IPS DF 19.7 (cell line): ENCODE measurements at places on chromosomes 7 and 10.

- DNase-seq: no peak
Observed at GRCh38 chr7:142882338-142882678, 3.2 kb downstream of the TRPV6 start.

DNA sequence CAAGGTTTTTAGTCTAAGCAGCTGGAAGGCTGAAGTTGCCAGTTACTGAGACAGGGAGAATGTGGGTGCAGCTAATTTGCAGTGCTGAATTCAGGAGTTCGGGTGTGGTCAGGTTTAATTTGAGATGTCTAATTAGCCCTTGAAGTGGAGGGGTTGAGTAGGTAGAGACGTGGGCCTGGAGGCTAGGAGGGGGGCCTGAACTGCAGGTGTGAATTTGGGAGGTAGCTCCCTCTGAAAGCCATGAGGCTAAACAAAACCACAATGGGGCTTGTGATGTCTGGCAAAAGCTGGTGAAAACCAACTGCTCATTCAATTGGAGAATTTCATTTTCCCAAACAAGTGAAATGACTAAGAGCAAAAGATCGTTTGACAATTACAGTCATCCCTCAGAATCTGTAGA lies 246.0 kb upstream of the NFE2L3 start:
- no peak for DNase-seq

DNA sequence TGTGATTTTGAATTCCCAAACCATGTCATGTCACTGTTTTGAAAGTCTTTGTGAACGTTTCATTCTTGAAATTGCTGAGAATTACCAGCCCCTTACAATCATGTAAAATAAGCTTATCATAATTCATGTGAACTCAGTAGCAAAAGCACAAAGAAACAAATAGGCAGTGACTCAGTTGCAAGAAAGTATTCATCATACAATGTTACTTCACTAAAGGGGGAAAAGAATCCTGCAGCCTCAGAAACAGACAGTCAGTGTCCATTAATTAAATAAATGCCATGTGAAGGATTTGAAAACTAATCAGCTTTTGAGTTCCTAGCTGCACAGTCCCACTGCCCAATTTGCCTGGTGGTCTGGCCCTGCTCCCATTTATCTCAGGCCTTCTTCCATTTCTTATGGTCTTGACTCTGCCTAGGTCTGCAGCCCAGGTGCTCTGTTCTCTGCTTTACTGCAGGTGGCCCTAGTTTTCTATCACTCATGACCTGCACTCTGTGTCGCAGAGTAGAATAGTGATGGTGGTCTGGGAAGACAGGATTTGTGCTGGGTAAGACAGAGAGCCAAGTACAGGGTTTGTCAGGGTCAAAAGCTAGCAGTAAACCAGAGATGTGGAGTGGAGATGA lies 99.7 kb downstream of the PLCE1 start:
- no peak for DNase-seq

DNA sequence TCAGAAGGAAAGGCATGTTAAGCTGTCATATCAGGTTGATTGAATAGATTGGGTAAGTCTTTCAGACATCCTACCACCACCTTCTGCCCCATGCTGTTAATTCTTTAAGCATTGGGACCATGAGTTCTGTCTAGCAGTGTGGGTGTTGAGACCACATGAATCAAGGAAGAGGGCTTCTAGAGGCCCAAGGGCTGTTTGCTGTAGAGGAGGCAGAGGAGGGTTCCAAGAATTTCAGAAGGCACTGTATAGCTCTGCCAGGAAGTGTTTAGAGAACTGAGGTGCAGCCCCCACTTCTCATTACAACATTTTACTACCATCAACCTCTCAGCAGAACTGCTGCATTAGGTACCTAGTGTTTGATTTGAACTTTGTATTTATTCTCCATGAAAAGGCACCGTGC lies 720.2 kb downstream of the AUTS2 start:
- no peak for DNase-seq

- no peak for DNase-seq
Observed at GRCh38 chr10:80141696-80142460, 9.3 kb downstream of the PLAC9 start.

GRCh38 chr10:4109469-4109868 lies 324.5 kb upstream of the KLF6 start:
- no peak for DNase-seq

- no peak for DNase-seq
Observed at GRCh38 chr7:38141187-38141586, 36.9 kb upstream of the STARD3NL start.

- DNase-seq: no peak
Observed at GRCh38 chr7:150317748-150318444, 5.3 kb upstream of the LRRC61 start.
